ENCODE measurements at places on chromosomes 5 and 9. TPM values are rescaled to one million over a fixed set of nuclear protein-coding genes. Genes with fewer than 3 reads are reported as not detected.

The CCDC192 gene
- not detected for total RNA-seq

The RNF38 gene
- 13.5 TPM for total RNA-seq

The HEMGN gene
- total RNA-seq, result not detected

The LURAP1L gene
- total RNA-seq, result 3.3 TPM

The CATSPER3 gene
- total RNA-seq, result 0.11 TPM

DNA sequence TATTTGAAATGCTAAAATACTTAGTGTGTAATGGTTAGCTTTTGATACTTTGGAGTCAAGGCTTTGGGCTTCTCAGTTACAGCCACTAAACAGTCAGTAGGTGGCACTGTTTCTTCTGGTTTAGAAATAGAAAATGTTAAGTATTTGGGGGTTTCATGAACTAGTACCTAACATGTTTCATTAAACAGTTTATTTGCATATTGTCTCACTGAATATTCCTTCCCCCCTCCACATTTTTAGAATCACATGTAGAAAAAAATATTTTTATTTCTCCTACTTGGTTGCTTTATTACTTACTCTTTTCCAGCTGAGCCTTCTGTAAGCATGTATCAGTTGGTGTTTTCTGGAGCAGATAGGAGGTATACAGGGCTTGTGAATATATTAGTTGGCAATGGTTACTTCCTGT lies 48.0 kb downstream of the IPO11 start:
- DNase-seq, result peak; percentile 41

DNA sequence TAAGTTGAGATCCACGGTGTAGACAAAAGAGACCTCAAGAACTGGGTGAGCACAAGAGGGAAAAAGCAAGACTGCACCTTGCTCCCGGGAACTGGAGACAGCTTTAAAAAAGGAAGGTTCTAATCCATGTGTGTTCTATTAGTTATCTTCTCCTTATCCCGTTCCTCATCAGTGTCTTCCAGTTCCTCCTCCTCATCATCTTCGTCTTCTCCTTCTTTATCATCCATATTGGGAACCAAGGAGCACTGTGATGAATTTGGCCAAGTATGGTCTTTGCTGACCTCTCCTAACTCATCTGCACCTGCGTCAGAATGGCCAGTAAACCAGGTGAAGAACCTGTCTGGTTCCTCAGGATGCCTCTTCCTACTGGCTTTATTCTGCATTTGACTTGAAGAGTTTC lies 22.1 kb downstream of the EHMT1 start:
- no peak for DNase-seq

DNA sequence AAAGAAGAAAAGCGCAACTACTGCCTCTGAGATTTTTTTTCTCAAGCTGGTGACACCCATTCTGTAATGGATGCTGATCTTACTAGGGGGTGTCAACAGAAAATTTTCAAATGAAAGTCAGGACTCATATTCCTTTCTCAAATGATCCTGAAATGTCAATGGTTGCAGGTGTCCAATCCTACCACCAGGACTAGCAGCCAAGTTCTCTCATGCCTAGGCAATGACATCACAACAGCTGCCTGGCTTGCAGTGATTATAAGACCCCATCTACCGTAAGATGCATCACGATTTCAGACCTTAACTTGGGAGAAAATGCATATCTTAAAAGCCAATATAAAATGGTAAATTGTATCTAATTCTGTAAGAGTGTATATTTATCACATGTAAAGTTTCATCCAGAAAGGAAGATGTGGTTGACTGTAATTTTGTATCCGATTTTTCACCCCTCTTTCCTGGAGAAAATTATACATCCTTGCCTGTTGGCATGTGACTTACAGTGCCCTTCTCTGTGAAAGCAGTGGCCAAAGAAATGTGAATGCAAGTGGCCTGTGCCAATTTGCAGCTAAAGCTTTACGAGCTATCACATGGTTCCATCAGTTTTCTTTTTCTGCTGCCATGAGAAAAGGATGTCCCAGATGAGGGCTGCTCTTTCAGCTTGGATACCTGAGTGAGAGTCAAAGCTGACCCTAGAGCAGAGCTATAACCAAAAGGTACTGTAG lies 104.4 kb downstream of the DENND1A start:
- DNase-seq, result peak; percentile 70

DNA sequence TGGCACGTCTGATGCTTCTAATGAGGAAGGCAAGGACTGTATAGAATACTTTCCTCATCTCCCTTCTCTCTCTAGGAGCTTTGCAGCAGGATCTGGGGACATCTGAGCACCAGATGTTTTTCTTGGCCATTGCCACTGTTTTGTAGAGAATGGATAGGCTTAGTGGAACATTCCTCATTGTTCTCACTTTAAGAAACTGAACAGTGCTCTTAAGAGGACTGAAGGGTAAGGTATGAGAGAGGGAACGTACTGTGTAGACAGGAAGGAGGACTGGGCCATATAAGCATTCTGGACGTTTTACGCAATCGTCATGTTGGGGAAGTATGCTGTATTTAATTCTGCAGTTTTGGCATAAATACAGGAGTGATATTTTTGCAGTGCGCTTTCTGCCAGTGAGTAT lies 70.6 kb downstream of the SMARCA2 start:
- DNase-seq, result peak; percentile 5

DNA sequence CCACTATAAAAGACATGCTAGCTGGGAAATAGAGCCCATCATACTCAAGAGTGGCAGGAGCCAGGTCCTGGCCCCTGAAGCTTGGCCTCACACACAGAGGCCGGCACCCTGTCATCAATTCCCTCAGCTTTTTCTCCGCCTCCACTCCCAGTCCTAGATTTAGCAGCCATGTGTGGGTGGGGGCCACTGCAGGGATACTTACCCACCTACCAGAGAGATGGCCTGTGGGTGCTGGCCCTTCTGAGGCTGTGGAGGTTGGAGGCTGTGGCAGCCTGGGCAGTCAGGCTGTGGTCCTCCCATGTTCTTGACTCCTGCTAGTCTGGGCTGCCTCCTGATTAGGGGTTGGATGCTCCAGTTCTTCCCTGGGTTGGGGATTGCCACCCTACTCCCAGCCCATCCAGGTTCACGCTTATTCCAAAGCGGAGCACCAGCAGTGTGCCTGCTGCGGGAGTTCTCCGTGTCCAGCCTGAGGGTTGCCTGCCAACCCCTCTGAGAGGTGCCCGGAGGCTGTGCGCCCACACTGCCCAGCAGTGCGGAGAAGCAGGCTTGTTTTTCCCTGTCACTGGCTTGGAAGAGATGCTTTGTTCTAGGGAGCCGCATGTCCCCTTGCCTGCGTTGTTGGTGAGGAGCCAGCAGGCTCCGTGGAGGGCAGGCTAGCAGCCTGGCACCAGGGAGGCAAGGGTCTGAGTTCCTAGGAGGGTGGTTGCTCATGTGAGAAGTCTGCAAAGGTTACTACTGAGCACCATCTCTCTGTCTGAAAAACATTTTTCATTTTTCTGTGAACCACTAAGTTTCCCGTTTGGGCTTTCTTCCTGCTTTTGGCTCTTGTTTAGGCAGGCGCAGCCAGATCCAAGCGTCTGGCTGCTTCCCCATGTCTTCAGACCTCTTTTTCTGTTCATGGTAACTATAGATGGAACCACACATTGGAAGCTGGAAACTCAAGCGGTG lies 7.5 kb downstream of the SLC22A5 start:
- no peak for DNase-seq

- DNase-seq, result peak; percentile 19
Observed at GRCh38 chr9:112971415-112971814, 40.6 kb downstream of the ZNF883 start.

DNA sequence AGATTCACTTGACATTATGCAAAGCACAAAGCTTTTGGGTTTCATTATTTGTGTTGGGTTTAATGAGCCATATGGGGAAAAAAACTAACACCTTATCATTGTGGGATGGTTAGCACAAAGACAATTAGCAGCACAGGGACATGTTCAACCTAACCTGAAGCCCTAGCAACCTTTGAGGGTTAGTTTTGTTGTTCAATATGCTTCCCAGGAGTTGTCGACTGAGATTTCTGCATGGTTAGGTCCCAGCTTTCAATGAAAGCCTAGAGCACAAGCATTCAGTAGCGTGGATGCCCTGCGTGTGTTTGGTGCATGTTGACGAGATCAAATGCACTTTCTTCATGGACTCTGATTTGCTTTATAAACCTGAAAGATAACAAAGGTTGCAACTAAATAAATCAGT lies 565.2 kb upstream of the TLE4 start:
- DNase-seq, result no peak

GRCh38 chr5:53783624-53784228 lies 223.3 kb downstream of the NDUFS4 start:
- DNase-seq, result no peak

- no peak for DNase-seq
Observed at GRCh38 chr5:9765419-9766140, 135.4 kb upstream of the TAS2R1 start.

DNA sequence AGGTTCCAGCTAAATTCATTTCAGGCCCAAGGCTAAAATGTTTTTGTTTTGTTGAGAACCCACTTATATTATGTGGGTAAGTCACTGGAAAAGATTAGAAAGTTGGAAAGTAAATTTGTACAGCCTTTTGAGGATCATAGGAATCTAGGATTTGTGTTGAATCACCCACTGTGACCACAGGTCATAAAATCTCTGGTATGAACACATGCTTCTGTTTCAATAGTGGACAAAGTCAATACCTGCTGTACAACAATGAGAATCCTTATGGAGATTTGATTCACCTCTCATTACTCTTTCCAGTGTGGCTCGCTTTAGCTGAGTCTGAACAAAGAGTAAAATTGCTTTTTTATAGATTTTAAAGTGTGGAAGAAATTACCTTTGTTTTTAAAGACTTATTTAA lies 369.5 kb downstream of the TMEM167A start:
- peak; percentile 9 for DNase-seq

DNA sequence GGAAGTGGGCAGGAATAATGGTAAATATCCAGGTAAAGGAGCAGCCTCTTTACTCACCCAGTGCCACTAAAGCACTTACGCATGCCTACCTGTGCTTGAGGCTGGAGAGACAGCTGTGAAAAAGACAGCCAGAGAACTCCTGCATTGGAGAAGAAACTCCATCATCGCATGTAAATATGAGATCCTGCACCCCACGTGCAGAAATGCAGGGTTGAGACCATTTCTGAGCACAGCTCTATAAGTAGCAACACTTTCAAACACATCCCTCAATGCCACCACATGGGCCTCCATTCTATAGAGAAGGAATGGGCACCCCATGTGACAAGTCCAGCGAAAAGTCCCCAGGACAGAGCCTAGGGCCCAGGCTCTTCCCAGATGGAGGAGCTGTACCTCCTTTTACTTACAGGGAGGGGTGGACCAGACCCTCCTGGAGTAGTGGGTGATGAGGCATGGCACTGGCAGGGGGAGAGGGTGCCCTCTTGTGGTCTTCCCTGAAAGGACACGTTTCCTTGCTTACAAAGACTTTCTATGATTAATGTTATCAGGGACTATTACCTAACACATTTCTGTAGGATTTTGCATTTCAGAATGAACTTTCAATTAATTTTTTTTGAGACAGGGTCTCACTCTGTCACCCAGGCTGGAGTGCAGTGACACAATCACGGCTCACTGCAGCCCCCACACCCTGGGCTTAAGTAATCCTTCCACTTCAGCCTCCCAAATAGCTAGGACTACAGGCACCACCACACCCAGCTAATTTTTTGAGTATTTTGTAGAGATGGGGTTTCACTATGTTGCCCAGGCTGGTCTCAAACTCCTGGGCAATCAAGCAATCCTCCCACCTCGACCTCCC lies 55.3 kb upstream of the IL17B start:
- DNase-seq, result peak; percentile 42

GRCh38 chr9:113992994-113993393 lies 85.1 kb downstream of the AMBP start:
- DNase-seq, result no peak

- no peak for DNase-seq
Observed at GRCh38 chr9:131950487-131950886, 129.2 kb downstream of the MED27 start.

- DNase-seq, result no peak
Observed at GRCh38 chr5:54655761-54656160, 138.2 kb downstream of the SNX18 start.

DNA sequence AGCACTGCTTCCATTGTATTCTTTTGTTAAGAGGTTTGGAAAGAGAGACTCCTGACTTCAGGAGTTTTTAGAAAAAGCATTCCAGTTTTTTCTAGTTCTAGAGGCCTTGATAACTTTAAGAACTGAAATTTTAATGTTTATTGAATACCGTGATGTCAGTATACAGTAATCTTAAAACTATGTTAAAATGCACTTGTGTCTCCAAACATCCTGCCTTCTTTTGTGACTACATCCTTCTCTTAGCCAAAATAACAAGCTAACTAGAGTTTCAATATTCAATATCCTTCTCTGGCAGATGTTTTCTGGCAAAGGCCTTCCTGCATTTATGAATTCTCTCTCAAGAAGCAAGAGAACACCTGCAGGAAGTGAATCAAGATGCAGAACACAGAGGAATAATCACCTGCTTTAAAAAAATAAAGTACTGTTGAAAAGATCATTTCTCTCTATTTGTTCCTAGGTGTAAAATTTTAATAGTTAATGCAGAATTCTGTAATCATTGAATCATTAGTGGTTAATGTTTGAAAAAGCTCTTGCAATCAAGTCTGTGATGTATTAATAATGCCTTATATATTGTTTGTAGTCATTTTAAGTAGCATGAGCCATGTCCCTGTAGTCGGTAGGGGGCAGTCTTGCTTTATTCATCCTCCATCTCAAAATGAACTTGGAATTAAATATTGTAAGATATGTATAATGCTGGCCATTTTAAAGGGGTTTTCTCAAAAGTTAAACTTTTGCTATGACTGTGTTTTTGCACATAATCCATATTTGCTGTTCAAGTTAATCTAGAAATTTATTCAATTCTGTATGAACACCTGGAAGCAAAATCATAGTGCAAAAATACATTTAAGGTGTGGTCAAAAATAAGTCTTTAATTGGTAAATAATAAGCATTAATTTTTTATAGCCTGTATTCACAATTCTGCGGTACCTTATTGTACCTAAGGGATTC lies 43.1 kb downstream of the NDFIP1 start:
- peak; percentile 70 for DNase-seq

DNA sequence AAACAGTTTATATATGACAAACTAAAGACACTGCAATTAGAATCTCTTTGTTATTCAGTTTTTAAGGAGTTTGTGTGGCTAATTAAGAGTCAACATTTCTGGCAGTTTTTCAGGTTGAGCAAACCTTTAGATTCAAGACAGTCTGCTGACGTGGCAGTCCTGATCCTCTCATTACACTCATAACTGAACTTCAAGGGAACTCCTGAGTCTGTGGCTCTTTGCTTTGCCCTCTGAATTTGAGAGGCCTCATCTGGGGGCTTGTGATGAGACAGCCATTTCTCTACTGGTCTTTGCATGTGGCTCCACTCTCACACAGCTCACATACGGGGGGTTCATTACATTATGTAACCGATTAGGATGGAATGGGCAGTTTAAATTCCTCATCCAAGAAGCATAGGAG lies 182.9 kb upstream of the MEF2C start:
- DNase-seq, result no peak

DNA sequence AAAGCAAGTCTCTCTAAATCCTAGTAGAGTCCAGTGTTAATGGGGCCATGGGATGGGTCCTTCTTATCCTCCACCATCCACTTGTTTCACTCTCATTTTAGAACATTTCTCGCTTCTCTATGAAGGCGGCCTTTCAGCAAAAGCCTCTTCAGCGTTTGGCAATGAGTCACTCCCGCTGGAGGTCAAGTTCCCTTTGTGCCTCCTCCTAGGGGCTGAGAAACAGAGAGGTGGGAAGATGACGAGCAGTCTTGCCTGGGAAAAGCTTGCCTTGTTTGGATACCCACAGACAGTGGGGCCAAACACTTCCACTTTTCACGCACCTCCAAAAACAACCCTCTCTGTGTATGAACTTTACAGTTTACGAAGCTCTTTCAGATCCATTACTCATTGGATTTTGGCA lies 168.8 kb downstream of the GABBR2 start:
- DNase-seq, result no peak

Data from LHCN-M2 (cell line).